Spleen (tissue), 13 donors: ENCODE measurements at places on chromosomes 3 and 15. TPM values are rescaled to one million over a fixed set of nuclear protein-coding genes. Genes with fewer than 3 reads are reported as not detected.
A peak's percentile ranks its signal among the peaks of the same experiment; 100 is the strongest.

DNA sequence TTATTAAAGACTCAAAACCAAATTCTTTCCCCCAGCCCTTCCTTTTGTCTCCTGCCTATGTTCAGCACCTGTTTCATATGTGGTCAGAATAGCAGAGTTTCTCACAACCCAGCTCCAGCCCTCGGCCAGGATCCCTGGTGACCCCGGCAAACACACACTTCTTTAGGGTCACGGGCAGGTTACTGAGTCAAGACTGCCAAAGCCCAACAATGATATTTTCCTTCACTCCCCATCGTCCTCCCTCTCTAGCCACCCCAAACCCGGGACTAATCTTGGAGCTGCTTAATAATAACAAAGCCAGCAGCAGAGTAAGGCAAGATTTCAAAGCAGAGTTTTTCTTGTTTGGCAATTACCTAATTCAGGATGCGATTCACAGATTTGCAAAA lies 25.5 kb downstream of the RARB start:
- DNase-seq = no peak
- no peaks in the 10 kb centered on the region for H3K4me1 ChIP-seq
- H3K27ac ChIP-seq = no peak overlapping the region
- H3K4me3 ChIP-seq = no peak overlapping the region
- no peaks in the 10 kb centered on the region for H3K36me3 ChIP-seq

GRCh38 chr15:43347114-43347513 lies 16.7 kb upstream of the LCMT2 start:
- H3K27ac ChIP-seq = no peak overlapping the region
- no peaks in the 10 kb centered on the region for H3K27me3 ChIP-seq
- H3K36me3 ChIP-seq = no peaks in the 10 kb centered on the region
- no peaks in the 10 kb centered on the region for H3K4me1 ChIP-seq
- DNase-seq = no peak

Gene PLCH1
- total RNA-seq = 0.37 TPM

- no peak overlapping the region for H3K4me3 ChIP-seq
- H3K27ac ChIP-seq = peak overlapping the region; percentile 100
- DNase-seq = peak; percentile 82
Measured at GRCh38 chr15:31342781-31343626, 16.4 kb downstream of the KLF13 start.

Gene CD96
- 38.7 TPM for total RNA-seq

GRCh38 chr3:161462138-161462537 lies 34.5 kb upstream of the OTOL1 start:
- no peak for DNase-seq
- H3K27ac ChIP-seq = no peak overlapping the region
- no peaks in the 10 kb centered on the region for H3K4me1 ChIP-seq
- H3K27me3 ChIP-seq = no peaks in the 10 kb centered on the region

GRCh38 chr3:65963787-65964677 lies 74.7 kb downstream of the MAGI1 start:
- DNase-seq = no peak
- H3K36me3 ChIP-seq = no peaks in the 10 kb centered on the region
- H3K4me1 ChIP-seq = peaks cover 10% of the 10 kb centered on the region
- no peaks in the 10 kb centered on the region for H3K27me3 ChIP-seq
- H3K4me3 ChIP-seq = no peak overlapping the region
- no peak overlapping the region for H3K27ac ChIP-seq

Gene PIGZ
- 2.6 TPM for total RNA-seq

- H3K4me3 ChIP-seq = no peak overlapping the region
- no peaks in the 10 kb centered on the region for H3K4me1 ChIP-seq
- H3K36me3 ChIP-seq = no peaks in the 10 kb centered on the region
Measured at GRCh38 chr3:69748503-69748902, 9.2 kb downstream of the MITF start.

DNA sequence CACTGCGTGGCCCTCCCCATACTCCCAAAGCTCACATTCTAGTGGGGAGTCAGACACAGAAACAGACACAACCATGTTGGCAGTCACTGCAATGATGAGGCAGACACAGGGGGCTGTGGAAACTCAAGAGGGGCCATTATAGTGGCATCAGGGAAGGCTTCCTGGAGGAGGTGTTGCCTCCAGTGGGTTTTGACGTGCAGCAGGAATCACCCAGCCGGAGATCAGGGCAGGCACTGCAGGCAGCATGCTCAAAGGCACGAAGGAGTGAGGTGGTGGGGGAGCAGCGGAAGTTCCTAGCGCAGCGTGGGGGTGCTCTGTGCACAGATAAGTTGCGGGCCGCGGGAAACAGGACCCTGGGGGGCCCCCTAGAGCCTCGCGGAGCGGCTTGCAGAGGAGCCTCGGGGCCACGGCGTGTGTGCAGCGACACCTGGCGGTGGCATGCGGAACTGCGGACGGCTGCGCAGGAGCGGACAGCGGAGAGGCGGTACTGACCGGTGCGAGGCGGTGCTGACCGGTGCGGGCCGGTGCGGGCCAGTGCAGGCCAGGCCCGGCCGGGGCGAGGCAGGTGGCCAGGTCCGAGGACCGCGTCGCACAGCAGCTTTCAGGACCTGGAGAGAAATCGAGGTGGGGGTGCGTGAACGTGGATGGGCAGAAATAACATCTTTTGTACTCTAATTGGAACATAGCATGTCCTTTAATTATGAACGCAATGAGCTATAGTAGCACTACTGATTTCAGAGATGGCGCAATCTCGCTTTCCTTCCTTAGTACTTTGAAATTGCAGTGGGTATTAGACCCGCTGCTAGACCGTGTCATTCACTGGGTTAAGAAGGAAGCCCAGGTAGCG lies 101.5 kb downstream of the FBLN2 start:
- H3K36me3 ChIP-seq = no peaks in the 10 kb centered on the region
- H3K27ac ChIP-seq = no peak overlapping the region
- peaks cover 71% of the 10 kb centered on the region for H3K4me1 ChIP-seq
- peak; percentile 95 for DNase-seq
- no peak overlapping the region for H3K4me3 ChIP-seq

DNA sequence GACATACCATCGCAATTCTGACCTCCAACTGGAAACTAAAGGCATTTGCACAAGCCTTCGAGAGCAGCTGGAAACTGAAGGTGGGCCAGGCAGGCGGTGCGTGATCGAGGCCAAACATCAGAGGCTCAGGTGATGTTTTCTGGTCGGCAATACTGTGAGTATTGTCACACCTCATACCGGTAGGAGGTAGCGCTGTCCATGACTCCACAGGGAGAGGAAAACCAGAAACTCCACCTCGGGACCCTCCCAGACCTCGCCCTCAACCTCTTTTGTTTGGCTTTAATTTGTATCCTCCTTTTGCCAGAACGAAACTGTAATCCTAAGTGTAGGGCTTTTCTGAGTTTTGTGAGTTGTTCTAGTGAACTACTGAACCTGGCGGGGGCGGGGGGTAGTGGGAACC lies 43.6 kb downstream of the LDHAL6B start:
- no peak for DNase-seq
- no peaks in the 10 kb centered on the region for H3K36me3 ChIP-seq
- H3K27ac ChIP-seq = no peak overlapping the region
- peaks cover 29% of the 10 kb centered on the region for H3K4me1 ChIP-seq
- H3K27me3 ChIP-seq = no peaks in the 10 kb centered on the region

- H3K4me1 ChIP-seq = no peaks in the 10 kb centered on the region
- no peaks in the 10 kb centered on the region for H3K27me3 ChIP-seq
- DNase-seq = no peak
- H3K36me3 ChIP-seq = no peaks in the 10 kb centered on the region
Measured at GRCh38 chr15:44092221-44092620, 102.8 kb downstream of the FRMD5 start.

DNA sequence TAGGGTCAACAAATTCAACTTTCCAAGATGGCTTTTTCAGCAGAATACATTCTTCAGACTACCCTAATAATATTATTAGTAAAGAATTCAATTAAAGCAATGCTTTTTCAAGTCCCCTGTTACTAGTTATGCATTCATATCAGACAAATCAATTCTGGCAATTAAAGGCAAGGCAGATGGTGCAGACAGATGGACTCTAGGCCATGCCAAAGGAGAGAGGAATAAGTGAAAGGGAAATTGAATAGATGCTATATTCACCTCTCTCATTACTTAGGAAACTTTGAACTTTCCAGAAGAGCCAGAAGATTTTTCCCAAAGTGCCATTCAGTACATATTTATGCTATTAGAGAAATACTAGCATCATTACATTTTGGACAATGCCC lies 487.7 kb upstream of the RASGRP1 start:
- no peaks in the 10 kb centered on the region for H3K4me1 ChIP-seq
- H3K27me3 ChIP-seq = no peaks in the 10 kb centered on the region
- H3K27ac ChIP-seq = no peak overlapping the region
- no peaks in the 10 kb centered on the region for H3K36me3 ChIP-seq
- H3K4me3 ChIP-seq = no peak overlapping the region
- no peak for DNase-seq

Gene CA12
- 3.3 TPM for total RNA-seq

GRCh38 chr15:41828807-41829141 lies 882 bp downstream of the JMJD7 start:
- H3K36me3 ChIP-seq = no peaks in the 10 kb centered on the region
- H3K27me3 ChIP-seq = no peaks in the 10 kb centered on the region

DNA sequence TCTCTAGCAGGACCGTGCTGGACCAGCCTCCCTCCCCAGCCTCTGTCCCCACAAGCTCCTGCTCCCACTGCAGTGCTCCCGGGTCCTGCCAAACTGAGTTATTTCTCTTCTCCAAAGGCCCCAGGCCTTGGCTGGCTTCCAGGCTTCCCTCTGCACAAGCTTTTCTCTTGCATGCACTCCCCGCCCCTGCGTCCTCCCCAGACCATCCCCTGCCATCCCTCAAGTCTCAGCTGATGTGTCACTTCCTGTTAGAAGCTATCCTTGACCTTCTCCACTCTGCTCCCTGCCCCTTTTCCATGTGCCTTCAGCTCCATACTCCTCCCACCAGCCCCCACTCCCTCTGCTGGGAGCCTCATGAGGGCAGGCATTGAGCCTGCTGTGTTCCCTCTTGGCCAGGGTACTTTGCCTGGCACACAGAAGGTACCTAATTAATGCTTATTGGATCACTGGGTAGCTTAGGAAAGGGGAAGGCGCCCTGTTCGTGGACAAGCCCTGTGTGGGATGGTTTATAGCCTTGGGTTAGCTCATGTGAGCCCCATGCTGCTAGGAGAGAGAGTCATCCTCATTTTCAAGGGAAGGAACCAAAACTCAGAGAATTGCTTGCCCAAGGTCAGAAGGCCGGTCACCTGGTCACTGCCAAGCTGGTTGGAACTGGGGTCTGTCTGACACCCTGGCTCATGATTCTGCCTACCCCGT lies 56.4 kb downstream of the FEM1B start:
- H3K27ac ChIP-seq = peak overlapping the region; percentile 75
- no peaks in the 10 kb centered on the region for H3K27me3 ChIP-seq
- no peak overlapping the region for H3K4me3 ChIP-seq
- no peaks in the 10 kb centered on the region for H3K36me3 ChIP-seq
- DNase-seq = peak; percentile 81

- H3K36me3 ChIP-seq = no peaks in the 10 kb centered on the region
- no peak overlapping the region for H3K4me3 ChIP-seq
- no peaks in the 10 kb centered on the region for H3K27me3 ChIP-seq
- no peaks in the 10 kb centered on the region for H3K4me1 ChIP-seq
- H3K27ac ChIP-seq = no peak overlapping the region
Measured at GRCh38 chr3:113084777-113085176, 94.0 kb downstream of the GTPBP8 start.

Gene MYLK
- 185 TPM for total RNA-seq

DNA sequence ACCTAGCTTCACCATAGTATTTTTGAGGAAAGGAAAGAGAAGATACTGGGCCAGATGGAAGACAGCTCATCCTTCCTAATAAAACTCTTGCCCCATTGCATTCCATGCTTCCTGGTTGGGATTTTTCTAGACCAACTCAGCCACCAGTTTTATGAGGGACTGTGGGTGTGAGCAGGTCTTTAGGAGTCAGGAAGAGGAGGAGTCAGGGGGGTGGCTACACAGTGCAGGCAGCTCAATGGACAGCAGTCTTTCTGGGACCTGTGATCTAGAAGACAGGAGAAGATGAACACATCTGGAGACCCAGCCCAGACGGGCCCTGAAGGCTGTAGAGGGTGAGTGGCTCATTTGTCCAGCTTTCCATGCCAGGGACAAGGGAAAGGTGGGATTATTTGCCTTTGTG lies at the start of gene NOX5:
Gene NOX5, plus strand, starts transcription at position 242 of the 400 bp plus-strand sequence. Its CDS starts 41 bp downstream, at position 283.
- H3K4me1 ChIP-seq = no peaks in the 10 kb centered on the region
- no peak within 1 kb of the TSS for H3K27ac ChIP-seq
- H3K27me3 ChIP-seq = no peaks in the 10 kb centered on the region
- no peak for DNase-seq
- no peaks in the 10 kb centered on the region for H3K36me3 ChIP-seq

- no peaks in the 10 kb centered on the region for H3K36me3 ChIP-seq
- no peaks in the 10 kb centered on the region for H3K4me1 ChIP-seq
- H3K27me3 ChIP-seq = no peaks in the 10 kb centered on the region
- H3K4me3 ChIP-seq = no peak overlapping the region
- DNase-seq = no peak
Measured at GRCh38 chr3:54600441-54601204, 327.2 kb downstream of the LRTM1 start.

Gene SLC9C1
- not detected for total RNA-seq
